ENCODE measurements at places on chromosomes 4 and X. TPM values are rescaled to one million over a fixed set of nuclear protein-coding genes. Genes with fewer than 3 reads are reported as not detected.
A peak's percentile ranks its signal among the peaks of the same experiment; 100 is the strongest.

Gene PDE5A
- total RNA-seq: 42.0 TPM

Gene INPP4B
- 13.1 TPM for total RNA-seq

Gene GASK1B
- total RNA-seq: 4.4 TPM

Gene ITGB1BP2
- total RNA-seq: 2.2 TPM

Gene GNL3L
- total RNA-seq: 36.3 TPM

Gene NLGN4X
- 0.15 TPM for total RNA-seq

Gene ATOH1
- not detected for total RNA-seq

GRCh38 chr4:26326791-26327190, 6.0 kb downstream of the RBPJ start:
- peak; percentile 95 for DNase-seq

DNA sequence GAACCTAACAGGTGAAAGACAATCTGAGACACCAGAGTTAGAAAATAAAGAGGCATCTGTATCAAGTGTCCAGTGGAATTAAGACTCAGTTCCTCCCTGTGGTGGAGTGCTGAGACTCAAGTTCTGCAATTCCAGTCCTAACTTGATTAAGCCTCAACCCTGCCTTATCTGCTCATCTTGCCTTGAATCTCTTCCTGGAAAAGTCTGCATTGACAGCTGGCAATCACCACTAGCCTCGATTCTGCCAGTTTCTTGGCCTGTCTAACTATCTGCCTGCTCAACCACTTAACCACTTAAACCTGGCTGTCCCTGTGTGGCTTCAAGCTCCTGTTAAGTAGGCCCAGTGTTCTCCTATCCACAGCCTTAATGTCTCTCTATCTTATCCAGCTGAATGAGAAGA, 22.4 kb upstream of the NEIL3 start:
- DNase-seq: peak; percentile 8

GRCh38 chrX:86023811-86024210, 23.5 kb downstream of the CHM start:
- DNase-seq: no peak

- DNase-seq: peak; percentile 71
Measured at GRCh38 chr4:168183717-168184571, 91.6 kb downstream of the ANXA10 start.

GRCh38 chr4:102525504-102525903, 24.3 kb downstream of the NFKB1 start:
- no peak for DNase-seq

DNA sequence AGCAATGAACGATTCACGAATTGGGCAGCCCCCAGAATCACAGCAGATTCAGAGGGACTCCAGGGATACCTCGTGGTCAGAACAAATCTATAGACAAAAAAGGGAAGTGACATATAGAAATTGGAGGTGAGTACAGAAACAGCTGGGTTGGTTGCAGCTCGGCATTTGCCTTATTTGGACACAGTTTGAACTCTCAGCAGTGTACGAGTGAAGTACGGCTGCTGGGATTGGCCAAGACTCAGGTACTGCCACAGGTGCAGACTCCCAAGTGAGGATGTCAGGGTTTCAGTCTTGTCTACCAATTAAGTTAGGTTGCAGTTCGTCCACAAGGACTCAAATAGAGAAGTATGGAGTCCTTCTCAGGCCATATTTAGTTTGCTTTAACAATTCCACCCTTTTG, 28.2 kb downstream of the HTT-AS start:
- no peak for DNase-seq

DNA sequence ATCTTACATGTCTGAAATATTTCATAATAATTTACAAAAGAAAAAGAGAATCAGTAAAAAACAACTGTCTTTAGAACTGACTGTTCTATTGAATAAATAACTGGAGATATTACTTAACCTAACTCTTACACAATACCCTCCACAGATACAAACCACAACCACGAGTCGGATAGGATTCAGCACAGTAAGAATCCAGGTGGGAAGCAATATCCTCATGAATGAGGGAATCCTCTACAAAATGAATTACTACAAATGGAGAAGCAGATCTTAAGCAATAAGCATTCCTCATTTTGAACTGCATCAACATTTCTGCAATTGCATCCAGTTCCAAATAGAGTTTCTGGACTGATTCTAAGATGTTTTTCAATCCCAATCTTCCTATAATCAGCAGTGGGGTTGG, 227.1 kb downstream of the SH2D1A start:
- no peak for DNase-seq

DNA sequence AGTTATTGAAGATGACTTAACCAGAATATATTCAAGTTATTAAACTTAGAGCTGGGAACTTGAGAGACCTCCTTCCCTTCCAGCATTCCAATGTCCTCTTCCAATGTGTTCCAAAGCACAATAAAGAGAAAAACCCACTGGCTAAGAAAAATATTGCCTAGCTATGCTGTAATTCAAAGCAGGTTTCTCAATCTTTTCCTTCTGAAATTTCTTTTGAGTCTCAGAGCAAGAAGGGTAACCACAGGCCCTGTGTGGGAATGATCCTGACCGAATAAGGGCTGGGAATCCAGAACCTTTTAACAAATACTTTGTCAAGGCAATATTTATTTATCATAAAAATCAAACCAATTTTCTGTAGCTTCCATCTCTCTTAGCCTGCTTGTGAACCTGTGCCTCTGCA, 150.7 kb upstream of the SFRP2 start:
- no peak for DNase-seq

GRCh38 chr4:79759793-79760192, 313.2 kb downstream of the ANTXR2 start:
- DNase-seq: no peak

DNA sequence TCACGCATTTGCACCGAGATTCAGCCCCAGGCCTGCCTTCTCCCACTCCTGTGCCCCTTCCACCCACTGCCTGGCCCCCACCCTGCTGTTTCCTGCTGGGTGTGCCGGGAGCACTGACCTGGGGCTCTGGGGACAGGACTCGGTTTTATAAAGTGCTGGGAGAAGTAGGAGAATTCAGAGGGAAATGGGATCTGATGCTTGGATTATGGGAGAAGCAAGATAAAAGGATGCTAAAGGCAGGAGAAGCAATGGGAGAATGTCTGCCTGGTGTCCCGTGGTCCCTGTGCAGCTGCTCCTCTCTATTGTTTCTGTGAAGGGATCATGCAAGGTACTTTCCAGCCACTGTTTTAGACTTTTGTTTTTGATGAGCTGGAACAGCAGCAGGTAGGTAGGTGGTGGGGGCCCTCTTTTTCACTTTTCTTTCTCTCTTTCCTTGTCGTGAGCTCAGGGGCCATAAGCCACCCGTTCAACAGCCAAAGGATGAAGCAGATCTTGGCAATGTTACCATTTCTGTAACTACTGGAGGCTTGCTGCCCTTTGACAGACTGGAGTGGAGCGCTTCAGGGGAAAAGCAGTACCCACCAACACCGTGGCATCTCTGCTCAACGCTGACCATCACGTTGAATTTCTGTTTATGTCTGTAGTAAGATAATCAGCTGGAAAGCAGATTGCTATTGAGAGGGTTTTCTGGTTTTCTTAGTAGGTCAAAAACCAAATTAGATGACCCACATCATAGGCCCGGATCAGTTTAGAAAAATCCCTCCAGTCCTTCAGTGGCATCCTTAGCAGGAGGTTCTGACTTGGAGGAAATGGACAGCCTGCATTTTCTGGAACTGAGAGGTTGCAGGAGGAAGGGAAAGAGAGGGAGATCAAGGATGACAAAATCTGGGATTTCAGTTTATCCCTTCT, 63.8 kb upstream of the ENPP6 start:
- DNase-seq: no peak

DNA sequence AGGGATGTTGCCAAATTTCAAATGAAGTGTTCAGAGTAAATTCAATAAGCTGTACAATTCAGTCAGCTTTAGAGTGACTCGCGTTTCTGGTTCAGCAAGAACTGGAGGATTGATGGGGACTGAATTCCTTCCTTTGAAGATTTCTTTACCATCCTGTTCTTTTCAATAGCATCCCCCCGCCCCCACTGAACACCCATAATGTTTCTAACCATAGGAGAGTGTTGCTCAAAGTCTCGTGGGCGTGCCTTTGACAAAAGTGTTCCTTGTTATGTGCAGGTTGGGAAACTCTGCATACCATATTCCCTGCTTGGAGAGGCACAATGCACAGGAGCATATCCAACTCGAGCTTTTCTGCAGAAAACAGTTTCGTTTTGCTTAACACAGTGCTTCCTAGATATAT, 323.5 kb upstream of the CASK start:
- DNase-seq: peak; percentile 17

- DNase-seq: no peak
Measured at GRCh38 chr4:83810428-83810827, 274.5 kb downstream of the GPAT3 start.

Measured in M059J (cell line).